NCI-H1694 (cell line): ENCODE measurements at places on chromosomes 6 and 20.

DNA sequence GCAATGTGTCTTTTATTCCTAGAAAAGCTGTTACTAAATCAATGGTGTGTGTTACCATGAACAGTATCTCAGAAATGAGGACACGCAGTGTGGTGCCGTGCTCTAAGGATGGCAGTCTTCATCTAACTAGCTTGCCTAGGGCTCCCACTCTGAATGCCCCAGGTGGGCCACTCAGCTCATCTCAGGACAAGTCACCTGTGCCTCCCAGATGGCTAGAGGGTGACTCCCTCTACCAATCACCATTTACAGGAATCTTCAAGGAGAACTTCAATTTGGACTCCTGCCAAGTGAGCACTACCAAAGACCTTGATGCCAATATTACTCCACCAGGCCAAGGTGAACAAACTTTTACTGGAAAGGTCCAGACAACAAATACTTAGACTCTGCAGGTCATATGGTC lies 202.8 kb upstream of the FOXQ1 start:
- DNase-seq, result no peak

DNA sequence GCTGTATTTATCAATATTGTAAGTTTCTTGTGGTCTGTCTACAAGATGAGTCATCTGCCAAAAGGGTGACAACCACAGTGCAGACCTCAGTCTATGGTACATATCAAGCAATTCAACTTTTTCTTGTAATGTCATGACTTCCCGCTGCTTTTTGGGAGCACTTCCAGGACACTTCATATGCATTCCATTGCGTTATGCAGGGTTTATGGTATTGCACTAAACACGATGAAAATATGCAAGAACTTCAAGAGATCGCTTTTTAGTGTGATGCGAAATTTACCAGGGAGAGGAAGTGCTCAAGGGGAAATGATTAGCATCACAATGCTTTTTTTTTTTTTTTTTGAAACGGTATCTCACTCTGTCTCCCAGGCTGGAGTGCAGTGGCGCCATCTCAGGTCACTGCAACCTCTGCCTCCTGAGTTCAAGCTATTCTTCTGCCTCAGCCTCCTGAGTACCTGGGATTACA lies 166.5 kb downstream of the TFAP2A start:
- no peak for DNase-seq

- DNase-seq, result no peak
Observed at GRCh38 chr6:169804427-169804826, 53.0 kb downstream of the ERMARD start.

- no peak for DNase-seq
Observed at GRCh38 chr20:50892394-50892793, 38.8 kb downstream of the ADNP start.

GRCh38 chr20:13121840-13122515 lies 99.1 kb upstream of the ISM1 start:
- DNase-seq, result no peak

DNA sequence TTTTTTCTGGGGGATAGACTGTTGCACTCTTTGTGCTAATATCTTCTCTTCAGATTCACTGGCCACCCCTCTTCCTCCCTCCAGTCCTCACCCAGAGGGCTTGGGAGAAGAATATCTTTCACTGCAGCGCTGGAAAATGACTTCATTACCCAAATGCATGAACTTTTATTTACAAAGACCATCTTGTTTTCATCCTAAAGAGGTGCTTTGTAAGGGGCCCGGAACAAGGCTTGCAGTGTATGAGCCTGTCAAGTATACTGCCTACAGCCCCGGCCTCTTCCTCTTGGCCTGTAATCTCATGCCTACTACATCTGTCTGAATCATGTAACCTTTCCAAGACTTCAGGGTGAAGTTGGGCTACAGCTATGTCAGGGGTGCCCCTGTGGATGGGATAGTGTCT lies 554 bp upstream of the LAMA4 start:
- DNase-seq, result no peak

DNA sequence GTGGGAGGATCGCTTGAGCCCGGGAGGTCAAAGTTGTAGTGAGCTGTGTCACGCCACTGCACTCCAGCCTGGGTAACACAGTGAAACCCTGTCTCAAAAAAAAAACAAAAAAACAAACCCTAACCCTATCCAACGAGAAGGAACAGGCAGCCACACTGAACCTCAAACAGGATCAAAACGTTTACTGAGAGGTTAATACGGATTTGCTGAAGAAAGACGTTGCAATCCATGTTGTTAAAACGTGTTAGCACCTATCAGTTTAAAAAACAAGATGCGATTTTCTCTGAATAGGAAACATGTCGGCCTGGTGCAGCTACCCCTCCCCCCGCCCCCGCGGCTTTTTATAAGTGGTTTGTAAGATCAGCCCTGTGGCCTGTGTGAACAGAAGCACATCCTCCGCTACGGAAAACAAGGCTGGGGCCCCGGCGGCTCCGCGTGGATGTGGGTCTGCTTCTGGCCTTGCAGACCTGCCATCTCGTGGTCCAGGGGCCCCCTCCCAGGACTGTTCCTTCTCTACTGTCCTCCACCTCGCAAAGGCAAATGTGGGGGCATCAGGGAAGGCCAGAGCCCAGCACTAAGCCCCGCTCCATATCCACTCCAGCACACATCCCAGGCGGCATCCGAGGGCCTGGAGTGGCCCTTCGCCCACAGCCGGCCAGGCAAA lies 11.4 kb downstream of the SLC2A4RG start:
- DNase-seq, result no peak

DNA sequence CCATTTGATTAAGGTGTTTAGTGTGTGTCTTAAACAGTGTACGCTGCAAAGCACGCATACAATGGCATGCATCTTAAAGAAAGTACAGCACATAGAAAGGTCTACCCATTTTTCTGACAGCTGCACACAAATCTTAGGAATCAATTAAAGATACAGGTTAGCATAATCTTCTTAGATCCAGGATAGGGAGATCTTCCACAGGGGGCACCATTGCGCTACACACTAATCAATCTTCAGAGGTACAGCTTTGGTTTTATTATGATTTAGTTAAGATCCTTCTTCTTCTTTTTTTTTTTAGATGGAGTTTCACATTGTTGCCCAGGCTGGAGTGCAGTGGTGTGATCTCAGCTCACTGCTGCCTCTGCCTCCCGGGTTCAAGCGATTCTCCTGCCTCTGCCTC lies 63.7 kb upstream of the BEND3 start:
- peak; percentile 4 for DNase-seq

- DNase-seq, result no peak
Observed at GRCh38 chr20:63536241-63536977, 767 bp downstream of the PTK6 start.

DNA sequence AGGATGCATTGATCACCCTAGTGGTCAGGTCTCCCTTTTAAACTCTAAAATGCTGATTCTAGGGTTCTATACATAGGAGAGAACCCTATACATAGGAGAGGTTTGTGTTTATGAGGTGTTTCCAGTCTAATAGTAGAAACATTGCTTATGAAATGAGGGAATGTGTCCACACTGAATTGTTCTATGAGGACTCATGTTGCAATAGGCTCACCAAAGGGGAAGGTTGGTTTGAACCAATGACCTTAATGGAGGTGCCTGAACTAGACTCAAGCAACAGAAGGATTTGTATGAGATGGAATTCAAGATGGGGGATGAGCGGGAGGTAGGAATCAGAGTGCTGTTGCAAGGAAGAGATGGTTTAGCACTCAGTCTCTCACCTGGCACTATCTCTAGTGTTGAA lies 33.5 kb upstream of the UBR2 start:
- DNase-seq, result no peak

GRCh38 chr20:35318502-35319157 lies 26.4 kb upstream of the FAM83C start:
- DNase-seq, result no peak

DNA sequence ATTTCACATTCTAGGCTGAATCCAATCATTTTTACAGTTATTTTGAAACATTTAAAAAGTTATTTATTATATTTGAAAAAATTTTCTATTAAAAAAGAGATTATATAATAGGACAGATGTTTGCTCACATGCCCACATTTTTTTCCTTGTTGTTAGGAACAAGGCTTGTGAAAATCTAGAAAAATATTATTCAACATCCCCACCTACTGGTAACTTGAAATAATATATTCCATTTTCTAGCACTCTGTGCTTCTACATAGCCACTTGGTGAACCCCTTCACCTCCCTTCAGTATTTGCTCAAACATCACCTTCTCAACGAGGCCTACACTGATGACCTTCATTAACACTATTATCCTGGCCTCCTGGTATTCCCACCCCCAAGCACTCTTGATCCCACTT lies 18.3 kb upstream of the GPRC6A start:
- peak; percentile 49 for DNase-seq

DNA sequence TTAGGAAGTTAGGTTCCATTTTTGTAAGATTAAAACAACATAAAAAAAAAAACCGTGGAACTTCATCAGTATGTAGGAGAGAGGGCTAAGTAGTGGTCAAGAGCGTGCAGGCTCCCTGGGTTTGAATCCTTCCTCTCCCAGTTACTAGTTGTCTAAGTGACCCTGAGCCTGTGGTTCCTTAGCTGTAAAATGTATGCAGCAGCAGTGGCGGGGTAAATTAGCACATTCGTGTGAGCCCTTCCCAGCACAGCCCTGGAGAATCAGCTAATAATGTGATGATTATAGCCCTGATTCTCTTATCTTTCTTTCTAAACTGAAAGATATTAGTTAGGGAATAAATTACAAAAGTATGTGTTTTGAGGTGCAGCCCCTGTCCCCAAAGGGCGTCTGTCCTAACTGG lies 32.6 kb downstream of the TM9SF4 start:
- DNase-seq, result no peak

GRCh38 chr20:19742974-19743639 lies 15.0 kb upstream of the RIN2 start:
- no peak for DNase-seq

DNA sequence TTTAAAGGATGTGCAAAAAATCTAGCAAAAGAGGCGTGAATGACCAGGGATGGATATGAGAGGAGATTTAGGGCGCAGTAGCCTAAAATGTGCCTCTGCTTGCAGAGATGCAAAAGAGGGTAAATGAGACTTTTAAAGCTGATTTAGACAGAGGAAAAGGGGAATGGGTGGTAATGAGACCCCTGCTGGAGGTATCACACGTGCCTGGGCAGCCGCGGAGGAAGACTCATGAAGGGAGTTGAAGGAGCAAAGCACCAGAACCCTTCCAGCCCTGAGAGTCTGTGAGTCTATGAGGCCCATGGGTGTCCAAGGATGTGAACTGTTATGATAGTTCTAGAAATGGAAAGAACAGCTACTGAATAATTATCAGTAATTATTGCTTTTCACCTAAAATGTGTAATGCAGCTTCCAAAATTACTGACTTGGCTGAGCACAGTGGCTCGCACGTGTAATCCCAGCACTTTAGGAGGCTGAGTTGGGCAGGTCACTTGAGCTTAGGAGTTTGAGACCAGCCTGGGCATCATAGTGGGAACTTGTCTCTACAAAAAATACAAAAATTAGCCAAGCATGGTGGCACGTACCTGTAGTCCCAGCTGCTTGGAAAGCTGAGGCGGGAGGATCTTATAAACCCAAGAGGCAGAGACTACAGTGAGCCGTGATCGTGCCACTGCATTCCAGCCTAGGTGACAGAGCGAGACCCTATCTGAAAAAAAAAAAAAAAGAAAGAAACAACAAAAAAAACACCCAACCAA lies 38.2 kb upstream of the TIAM2 start:
- DNase-seq, result no peak

DNA sequence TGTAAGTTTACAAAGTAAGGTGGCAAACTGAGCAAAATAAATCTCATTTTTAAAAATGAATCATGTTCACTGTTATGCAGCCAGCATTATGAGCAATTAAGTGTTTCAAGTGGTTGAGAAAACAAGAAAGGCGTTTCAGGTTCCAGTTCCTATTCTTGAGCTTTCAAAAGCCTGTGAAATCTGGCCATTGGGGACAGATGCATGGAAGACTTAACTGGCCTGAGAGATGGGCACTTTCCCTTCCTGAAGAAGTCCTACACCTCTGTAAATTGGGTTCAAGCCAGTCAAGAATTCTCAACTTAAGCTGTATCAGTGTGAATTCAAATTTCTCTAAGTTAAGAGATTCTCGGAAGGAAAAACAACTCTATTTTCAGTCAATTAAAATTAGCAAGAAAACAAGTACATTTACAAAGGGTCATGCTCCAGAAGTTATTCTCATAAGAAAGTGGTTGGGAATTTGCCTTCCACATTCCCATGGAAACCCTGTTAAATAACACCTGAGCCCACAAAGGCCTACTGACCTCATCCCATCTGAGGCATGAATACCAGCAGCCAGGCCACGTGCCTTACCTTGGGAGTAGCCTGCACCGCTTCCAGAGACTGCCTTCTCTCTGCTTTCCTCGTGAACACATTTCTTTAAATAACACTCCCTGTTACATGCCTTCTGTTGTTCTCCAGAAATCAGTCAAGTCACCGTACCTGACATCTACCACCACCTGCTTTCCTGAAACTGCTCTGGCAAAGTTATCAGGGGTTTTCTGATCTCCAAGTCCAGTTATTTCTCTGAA lies 19.4 kb downstream of the MAP3K5 start:
- DNase-seq, result no peak

GRCh38 chr6:96124778-96125177 lies 109.0 kb downstream of the FUT9 start:
- DNase-seq, result no peak

GRCh38 chr6:20879121-20879520 lies 344.9 kb downstream of the CDKAL1 start:
- DNase-seq, result no peak

- no peak for DNase-seq
Observed at GRCh38 chr20:51871943-51872342, 69.6 kb upstream of the SALL4 start.

GRCh38 chr20:22582386-22582963 lies 1.9 kb downstream of the FOXA2 start:
- DNase-seq, result no peak

- no peak for DNase-seq
Observed at GRCh38 chr6:113870917-113871316, 13.8 kb downstream of the MARCKS start.

- peak; percentile 66 for DNase-seq
Observed at GRCh38 chr6:18264219-18264922, at the start of gene DEK. DEK (minus strand) TSS chr6:18264530; CDS start chr6:18263987, 543 bp downstream.

GRCh38 chr6:109424946-109425345 lies 15.5 kb downstream of the PPIL6 start:
- no peak for DNase-seq

DNA sequence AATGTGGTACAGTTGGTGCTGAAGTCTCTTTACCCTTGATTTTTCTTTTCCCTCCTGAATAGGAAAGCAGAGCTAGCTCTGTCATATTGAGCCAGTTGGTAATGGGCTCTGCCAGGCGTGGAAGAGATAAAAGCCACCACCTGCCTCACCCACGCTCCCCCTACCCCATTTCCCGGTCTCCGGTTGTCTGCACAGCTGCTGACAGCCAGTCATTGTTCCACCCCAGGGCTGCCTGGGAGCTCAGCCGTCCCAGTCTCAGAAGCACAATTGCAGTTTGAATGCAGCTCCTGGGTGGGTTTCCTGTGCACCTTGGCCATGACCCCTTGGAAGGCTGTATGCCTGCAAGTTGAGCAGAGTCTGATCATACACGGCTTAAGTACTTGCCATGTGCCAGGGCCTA lies 675.2 kb upstream of the FLRT3 start:
- peak; percentile 68 for DNase-seq
